ENCODE measurements at places on chromosomes 1 and 21.

- no peak for DNase-seq
Observed at GRCh38 chr1:230643908-230644307, 1.6 kb downstream of the COG2 start.

- DNase-seq: no peak
Observed at GRCh38 chr1:239232921-239233320, 153.4 kb upstream of the CHRM3 start.

GRCh38 chr1:220785166-220786056 is 1.3 kb upstream of the MTARC1 start:
- DNase-seq: no peak

GRCh38 chr1:216903382-216903740 is 180.1 kb upstream of the ESRRG start:
- no peak for DNase-seq

DNA sequence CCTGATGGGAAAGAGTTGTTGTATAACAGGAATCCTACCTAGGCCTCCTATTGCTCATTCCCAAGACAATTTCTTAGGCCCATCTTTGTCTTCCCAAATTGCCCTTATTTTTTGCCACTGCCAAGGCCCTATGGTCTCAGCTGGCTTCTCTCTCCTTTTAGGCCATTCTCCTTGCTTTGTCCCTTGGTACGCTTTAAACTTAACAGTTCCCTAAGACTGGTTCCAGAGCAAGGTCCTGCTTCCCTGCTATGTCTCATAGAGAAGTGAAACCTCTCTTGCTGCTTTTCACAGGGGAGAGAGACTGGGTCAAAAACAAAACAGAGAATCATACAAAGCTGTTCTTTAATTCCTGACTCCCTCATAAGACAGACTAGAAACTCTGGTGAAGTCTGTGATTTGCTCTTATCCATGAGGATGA is 77.1 kb downstream of the XCL2 start:
- no peak for DNase-seq

DNA sequence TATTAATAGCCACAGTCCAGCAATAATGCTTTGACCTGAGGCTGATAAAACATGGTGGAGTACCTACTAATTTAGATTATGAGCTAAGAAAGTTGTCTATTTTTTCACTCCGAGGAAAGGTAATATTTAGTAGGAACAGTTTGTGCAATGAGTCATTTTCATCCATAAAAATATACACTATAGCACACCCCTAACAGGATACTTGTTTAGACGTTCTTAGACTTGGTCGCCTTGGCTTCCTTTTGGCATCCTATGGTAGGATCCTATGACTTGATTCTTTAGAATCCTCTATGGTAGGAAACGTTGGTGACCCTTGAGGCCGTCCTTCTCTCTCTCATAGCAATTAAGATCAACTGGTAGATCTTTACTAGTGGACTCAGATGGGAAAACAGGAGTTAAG is 81.8 kb downstream of the RGS7 start:
- DNase-seq: no peak

- no peak for DNase-seq
Observed at GRCh38 chr1:244642526-244642925, 10.4 kb upstream of the DESI2 start.

DNA sequence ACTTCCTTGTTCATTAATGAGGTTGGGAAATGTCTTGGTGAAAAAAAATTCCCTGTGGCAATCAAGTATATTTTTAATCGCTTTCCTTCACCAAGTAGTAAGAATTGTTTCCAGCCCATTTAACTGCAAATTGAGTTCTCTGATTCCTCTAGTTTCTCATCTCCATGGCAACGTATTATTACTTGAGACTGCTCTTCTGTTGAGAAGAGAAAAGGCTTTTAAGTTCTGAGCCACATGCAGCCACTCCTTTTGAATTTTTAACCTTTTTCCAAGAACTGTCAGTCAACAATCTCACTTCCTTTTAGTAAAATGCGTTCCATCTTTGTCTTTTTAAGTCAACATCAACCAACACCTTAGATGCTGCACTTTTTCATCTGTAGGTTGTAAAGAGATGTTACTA is 75.7 kb upstream of the KIAA1614 start:
- DNase-seq: no peak

GRCh38 chr1:85137660-85138059 is 63.2 kb downstream of the SYDE2 start:
- no peak for DNase-seq

DNA sequence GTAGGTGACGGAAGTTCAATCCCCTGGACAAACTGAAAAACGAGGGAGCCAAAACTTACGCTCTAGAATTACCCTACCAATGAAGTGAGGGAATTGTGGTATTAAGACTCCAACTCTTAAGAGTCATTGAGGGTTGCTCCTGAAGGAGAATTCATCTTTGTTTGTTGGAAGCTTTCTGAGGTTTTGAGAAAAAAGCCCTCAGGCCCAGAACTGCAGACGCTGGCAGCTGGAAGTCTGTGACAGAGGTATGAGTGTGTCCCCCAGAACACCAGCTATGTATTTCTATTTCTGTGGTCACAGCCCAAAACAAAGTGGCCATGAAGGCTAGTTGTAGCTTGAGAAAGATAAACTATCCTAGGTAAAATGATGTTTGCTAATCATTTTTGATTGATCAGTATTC is 438.8 kb upstream of the B3GALT2 start:
- DNase-seq: no peak

DNA sequence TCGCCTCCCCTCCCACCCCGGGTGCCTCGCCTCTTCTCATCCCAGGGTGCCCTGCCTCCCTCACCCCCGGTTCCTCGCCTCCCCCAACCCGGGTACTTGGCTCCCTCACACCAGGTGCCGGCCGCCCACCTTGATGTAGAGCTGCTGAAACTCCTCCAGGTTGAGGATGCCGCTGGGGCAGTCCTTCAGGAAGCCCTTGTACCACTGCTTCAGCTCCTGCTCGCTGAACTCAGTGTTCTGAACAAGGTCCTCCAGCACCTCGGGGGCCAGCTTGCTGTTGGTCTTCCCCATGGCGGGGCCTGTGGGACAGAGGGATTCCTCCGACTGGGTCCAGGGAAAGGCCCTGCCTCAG is 6.9 kb downstream of the HPCAL4 start:
- no peak for DNase-seq

Data from GOT3 (cell line).